ENCODE measurements at places on chromosomes 12 and 14. TPM values are rescaled to one million over a fixed set of nuclear protein-coding genes. Genes with fewer than 3 reads are reported as not detected.

PGF gene
- total RNA-seq, result 395 TPM

ZNF10 gene
- 5.6 TPM for total RNA-seq

FGD6 gene
- total RNA-seq, result 13.2 TPM

SYNE2 gene
- total RNA-seq, result 39.2 TPM

EPS8 gene
- 15.7 TPM for total RNA-seq

TTC6 gene
- total RNA-seq, result 0.36 TPM

KRT79 gene
- total RNA-seq, result 0.28 TPM

GNB3 gene
- 1.5 TPM for total RNA-seq

OR4E2 gene
- not detected for total RNA-seq

MIP gene
- not detected for total RNA-seq

MMP17 gene
- 16.4 TPM for total RNA-seq

GPHB5 gene
- not detected for total RNA-seq

SERPINA3 gene
- total RNA-seq, result 36.9 TPM

C3AR1 gene
- total RNA-seq, result 0.28 TPM

CPNE6 gene
- not detected for total RNA-seq

TMEM30B gene
- total RNA-seq, result 0.09 TPM

PLEKHD1 gene
- total RNA-seq, result under 0.01 TPM

Data from endothelial cell of coronary artery (primary cell).